ENCODE measurements at places on chromosomes 7 and 10.

DNA sequence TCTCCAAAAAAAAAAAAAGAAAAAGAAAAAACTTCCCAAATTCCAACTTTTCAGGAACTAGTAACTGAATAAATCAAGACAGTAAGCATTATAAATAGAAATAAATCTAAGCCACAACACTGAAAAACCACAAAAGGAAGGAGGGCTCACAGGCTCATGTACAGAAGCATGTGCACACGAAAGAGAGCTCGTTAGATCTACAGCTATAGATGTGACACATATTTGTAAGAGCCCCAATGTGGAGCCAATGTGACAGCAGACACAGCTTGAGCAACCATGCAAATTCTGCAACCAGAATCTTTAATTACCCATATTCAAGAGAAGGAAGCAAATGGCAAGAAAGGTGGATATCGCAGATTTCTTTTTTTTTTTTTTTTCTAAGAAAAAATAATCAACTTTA, 94.7 kb downstream of the SORBS1 start:
- DNase-seq, result no peak

DNA sequence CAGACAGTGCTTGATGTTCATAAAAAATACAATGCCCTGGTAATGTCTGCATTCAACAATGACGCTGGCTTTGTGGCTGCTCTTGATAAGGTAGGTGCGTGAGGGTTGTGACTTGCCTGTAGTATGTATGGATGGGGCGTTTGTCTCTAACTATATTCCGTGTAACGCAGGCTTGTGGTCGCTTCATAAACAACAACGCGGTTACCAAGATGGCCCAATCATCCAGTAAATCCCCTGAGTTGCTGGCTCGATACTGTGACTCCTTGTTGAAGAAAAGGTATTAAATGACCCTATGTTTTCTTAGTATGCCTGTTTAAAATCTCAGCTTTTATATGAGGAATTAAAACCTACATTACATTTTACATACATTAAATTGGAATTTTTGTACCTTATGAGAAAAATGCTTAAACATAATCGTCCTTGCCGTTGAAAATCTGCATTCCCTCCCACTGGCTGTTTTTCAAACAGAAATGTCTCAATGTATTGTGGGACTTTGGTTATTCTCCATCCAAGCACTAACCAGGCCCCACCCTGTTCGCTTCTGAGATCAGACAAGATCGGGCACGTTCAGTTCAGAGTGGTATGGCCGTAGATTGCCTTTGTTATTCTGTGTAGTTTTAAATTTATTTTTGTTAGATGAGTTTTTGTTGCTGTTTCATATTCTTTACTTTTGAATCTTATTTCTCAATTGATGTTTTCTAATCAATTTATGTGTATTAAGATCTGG, 85.3 kb downstream of the CUL1 start:
- no peak for DNase-seq

GRCh38 chr7:100604976-100605911, 3.1 kb downstream of the PCOLCE start:
- DNase-seq, result peak; percentile 77

DNA sequence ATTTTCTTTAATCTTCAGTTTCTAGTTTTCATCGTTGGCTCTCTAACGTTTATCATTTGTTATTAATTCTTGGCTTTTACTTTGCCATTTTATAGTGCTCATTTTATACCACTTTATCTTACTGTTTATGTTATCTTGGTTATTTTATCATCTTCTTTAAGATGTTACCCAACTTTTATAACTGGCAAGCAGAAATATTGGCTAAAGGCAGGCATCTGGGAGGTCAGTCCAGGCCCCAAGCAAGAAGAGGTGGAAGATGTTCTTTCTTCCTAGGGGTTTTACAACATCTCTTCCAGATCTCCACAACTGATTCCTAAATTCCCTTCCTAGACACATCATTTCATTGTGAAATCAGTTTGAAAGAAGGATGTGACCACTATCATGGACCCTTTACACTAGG, 208.1 kb downstream of the AHR start:
- DNase-seq, result no peak

DNA sequence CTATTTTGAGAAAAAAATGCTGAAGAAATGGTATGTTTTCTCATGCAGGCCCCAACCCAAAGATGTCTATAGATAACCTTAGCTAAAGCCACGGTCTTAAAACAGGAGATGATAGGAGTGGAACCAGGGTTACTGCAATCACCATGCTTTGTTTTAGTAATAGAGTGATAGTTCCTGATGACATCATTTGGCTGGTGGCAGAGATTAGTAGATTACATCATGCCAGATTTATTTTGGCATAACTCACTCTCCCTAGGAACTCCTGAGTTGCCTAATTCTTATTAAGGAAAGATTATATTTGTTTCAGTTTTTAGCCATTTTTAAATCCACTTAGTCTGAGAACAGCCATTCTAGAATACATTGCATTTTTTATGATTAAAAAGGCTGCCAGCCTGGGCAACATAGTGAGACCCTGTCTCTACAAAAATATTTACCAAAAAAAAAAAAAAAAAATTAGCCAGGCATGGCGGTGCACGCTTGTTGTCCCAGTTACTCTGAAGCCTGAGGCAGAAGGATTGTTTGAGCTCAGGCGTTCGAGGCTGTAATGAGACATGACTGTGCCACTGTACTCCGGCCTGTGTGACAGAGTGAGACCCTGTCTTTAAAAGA, 17.8 kb downstream of the ENO4 start:
- no peak for DNase-seq

Measured in left ventricle myocardium superior (tissue), 1 donor.